ENCODE measurements at places on chromosomes 13 and 19. TPM values are rescaled to one million over a fixed set of nuclear protein-coding genes. Genes with fewer than 3 reads are reported as not detected.
A peak's percentile ranks its signal among the peaks of the same experiment; 100 is the strongest.

The GPC6 gene
- 12.8 TPM for polyA plus RNA-seq

The LGI4 gene
- 12.8 TPM for polyA plus RNA-seq

The STARD13 gene
- 24.5 TPM for polyA plus RNA-seq

The SHD gene
- 56.3 TPM for polyA plus RNA-seq

The SIGLEC8 gene
- polyA plus RNA-seq = not detected

The CYP2A13 gene
- polyA plus RNA-seq = not detected

The UNC13A gene
- polyA plus RNA-seq = 0.10 TPM

The APOC4 gene
- 0.40 TPM for polyA plus RNA-seq

DNA sequence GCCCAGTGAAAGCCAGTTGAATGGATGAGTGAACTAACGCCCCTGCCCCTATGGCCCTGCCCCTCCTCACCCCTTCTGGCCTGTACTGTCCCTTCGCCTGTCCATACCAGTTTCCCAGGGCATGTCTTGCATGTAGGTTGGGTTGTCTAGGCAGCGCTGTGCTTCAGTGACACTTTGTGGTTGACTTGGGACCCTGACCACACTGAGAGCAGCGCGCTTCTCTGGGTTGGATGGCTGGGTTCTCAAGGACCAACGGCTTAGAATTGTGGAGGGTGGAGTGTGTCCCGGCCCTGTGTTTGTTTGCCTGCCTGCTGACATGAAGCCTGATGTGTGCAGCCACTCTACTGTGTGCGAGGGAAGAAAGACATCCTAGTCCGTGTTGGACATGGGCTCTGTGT is 15.8 kb downstream of the GATAD2A start:
- no peak for DNase-seq

GRCh38 chr13:34816245-34816884 is 125.7 kb upstream of the NBEA start:
- peak; percentile 65 for DNase-seq

- peak; percentile 46 for DNase-seq
Measured at GRCh38 chr19:16076958-16077611, 790 bp downstream of the TPM4 start.

- peak; percentile 47 for DNase-seq
Measured at GRCh38 chr13:31945202-31945961, 86.2 kb upstream of the FRY start.

GRCh38 chr13:114115191-114115671 is 17.2 kb downstream of the RASA3 start:
- no peak for DNase-seq

GRCh38 chr19:55679343-55680257 is 4.6 kb downstream of the EPN1 start:
- no peak for DNase-seq

GRCh38 chr13:107866032-107866940 is 349.1 kb downstream of the LIG4 start:
- DNase-seq = no peak

DNA sequence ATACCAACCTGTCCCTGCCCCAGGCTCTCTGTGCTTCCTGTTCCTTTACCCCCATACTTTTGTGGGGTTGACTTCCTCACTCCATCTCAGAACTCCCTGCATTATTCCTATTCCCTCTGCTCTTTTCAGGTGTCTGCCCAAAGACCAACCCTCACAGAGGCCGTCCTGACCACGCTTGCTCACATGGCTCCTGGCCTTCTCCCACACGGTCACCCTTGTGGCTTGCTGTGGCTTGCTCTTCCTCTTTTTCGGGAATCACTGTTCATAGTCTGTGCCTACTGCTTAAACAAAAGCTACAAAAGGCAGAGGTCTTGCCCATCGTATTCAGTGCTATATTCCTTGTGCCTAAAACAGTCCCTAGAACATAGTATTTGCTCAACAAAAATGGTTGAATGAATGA is 25.2 kb upstream of the ARGLU1 start:
- DNase-seq = no peak

GRCh38 chr19:42295831-42296525 is 6.0 kb upstream of the PRR19 start:
- DNase-seq = no peak

DNA sequence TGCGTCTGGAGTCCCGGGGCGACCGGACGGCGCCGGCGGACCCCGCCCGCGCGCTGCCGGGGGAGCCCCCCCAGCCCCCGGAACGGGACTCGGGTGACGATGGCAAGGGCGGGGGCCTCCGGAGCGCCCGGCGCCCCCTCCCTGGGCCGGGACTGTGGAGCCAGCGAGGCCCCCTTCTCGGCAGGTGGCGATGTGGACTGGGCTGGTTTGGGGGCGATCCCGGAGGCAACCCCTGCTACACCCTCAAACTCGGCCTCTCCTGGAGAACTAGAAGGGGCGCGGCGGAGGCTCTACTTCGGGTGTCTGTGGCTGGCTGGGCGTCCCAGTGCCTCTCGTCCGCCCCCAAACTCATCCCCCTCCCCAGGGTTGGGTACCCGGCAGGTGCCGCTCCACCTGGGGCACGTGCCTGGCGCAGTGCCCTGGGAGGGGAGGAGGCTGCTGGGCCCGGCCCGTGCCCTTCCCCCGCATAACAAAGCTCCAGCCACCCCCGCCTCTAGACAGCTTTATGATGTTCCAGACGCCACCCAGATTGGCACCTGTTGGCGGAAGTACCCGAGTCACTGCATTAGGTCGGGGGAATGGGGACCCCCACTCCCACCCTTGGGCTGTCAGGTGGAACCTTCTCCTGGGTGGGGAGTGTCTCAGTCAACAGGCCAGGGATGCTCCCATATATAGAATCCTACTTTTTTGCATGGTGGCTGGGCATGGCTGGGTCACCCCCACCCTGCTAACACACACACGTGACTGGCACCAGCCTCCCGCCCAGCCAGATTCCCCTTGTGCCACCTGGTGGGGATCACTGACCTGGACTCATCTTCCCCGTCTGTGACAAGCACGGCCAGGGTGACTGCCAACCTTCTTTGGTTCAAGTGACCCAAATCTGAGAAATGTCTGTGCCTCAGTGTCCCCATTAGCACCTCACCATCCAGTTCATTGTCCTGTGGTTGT is 722 bp downstream of the PKN1 start:
- no peak for DNase-seq

GRCh38 chr19:45421947-45422498 is 1.7 kb downstream of the ERCC1 start:
- DNase-seq = no peak

- DNase-seq = no peak
Measured at GRCh38 chr19:855566-856120, 3.5 kb downstream of the ELANE start.

DNA sequence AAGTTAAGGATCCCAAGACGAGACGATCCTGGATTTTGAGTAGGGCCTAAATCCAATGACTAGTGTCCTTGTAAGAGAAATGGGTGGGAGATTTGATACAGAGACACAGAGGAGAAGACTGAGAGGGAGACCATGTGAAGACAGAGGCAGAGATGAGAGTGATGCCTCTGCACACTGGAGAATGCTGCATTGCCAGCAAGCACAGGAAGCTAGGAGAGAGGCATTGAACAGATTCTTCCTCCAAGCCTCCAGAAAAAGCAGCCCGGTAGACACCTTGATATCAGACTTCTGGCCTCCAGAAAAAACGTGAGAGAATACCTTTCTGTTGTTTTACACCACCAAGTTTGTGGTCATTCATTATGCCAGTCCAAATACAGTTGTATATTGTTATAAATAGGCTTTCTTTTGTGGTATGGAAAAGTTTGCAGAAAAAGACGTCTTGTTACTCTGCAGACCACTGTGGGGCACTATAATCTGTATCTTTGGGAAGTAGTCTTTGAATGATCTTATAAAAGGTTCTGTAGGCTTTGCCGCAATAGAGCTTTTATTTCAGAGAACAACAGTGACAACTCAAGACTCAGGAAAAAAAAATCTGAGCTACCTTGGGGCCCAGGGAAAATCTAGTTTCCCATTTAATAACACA is 17.9 kb upstream of the RFC3 start:
- DNase-seq = peak; percentile 23

GRCh38 chr19:34409189-34410164 is 5.3 kb downstream of the PDCD2L start:
- no peak for DNase-seq

DNA sequence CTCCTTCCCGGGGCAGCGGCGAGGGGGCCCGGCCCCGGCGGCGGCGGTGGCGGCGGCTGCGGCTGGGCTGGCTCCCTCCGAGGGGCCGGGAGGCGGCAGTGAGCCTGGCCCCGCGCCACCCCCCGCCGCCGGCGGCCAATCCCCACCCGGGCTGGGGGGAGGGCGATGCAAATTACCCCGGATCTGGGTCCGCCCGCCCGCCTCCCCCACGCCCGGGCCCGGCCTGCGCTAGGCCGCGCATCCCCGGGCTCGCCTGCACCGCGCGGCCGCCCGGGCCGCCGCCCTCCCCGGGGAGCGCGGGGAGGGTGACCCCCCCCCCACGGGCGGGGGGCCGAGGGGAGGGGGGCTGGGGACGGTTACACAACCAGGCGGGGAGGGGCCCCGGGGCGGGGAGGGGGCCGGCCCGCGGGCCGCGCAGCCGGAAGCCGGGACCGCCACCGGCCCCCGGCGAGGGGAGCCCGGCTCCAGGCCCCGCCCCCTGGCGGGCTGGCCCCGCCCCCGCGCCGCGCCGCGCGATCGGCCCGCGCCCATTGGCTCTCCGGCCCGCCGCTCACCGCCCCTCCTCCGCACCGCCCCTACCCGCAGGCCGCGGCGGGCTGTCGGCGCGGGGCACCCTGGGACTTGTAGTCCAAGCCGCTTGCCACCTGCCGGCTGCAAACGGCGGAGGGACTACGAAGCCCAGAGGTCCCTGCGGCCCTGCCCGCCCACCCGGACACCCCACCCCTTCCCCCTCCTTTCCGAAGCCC is 1.1 kb downstream of the ZBTB7A start:
- DNase-seq = peak; percentile 94

DNA sequence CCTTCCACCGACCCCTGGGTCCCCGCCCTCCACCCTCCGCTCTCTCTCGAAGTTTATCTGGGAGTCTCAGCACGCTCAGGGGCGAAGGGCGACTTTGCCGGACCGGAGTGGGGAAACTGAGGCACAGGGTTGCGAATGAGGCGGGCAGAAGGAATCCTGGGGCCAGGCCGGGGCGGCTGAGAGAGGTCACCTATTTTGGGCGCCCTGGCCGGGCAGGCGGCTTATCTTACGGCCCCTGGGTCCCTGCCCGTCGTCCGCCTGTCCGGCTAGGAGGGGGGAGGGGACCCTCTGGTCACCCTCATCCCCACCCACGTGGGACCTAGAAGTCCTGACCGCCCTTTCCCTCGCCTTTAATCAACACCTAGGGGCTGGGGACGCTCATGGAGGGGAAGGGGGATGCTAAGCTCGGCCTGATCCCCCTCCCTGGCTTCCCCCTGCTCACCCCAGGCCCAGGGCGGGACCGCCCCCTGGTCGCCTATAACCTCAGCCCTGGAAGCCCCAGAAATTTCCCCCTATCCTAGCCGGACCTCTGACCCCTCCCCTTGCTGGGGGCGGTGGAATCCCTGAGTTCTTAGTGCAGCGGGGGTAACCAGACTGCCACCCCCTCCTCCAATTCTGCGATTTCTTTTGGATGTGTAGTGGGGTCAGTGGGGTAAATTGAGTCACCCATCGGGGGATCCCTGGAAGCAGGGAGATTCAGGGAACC is 556 bp downstream of the TRIP10 start:
- DNase-seq = peak; percentile 42

DNA sequence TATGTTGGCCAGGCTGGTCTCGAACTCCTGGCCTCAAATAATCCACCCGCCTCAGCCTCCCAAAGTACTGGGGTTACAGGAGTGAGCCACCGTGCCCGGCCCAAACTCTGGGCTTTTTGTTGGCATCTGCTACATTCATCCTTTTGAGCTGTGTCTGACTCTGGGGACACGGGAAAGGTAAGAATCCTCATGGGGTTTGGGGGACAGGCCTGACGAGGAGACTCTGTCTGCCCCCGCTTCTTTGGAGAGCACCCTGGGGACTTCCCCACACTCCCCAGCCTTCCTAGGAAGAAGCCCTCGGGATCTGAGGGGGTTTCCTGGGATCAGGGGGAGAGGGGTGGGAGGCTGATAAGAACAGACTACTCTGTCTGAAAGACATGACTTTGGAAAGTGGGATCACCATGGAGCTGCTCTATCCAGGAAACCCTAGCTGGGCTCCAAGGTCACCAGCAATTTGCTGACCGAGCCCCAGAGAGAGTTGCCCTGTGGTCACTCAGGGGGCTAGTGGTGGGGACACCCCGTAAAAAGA is 8.1 kb upstream of the FCER2 start:
- DNase-seq = no peak

DNA sequence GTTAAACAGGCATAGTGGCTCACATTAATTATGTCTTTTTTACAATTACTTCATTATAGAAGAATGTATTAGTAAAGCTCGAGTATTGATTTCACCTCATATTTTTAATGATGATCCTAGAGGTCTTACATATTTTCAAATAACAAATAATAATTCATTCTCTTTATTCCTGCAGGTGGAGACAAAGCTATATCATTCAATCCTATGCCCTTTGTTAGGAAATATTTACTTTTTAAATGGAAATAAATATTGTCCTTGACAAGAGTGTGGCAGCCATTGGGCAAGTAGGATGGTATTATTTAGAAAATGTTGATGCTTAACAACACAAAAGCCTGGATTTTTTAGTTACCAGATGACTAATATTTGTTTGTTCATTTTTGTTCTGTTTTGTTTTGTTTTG is 127.6 kb downstream of the COG6 start:
- no peak for DNase-seq

GRCh38 chr19:57103573-57104277 is 16.1 kb upstream of the USP29 start:
- peak; percentile 82 for DNase-seq

GRCh38 chr13:62356977-62357376 is 941.3 kb upstream of the PCDH20 start:
- no peak for DNase-seq

GRCh38 chr19:51294977-51295375 is 16.5 kb upstream of the IGLON5 start:
- DNase-seq = no peak

DNA sequence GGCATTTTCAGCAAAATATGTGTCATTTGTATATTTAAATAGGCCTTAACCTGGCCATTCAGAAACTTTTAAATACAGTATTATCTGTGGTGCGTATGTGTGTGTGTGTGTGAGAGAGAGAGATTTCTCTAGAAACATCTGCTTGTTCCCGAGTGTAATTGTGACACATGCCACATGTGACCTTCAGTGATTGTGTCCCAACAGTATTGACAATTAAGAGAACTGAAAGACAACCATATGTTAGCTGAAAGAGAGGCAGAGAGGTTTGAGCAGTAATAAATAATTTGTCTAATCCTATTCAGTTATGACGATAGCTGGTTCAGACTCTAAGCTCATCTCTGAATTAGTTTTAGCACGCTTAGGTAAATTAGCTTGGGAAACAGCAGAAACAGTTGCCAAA is 1503.1 kb downstream of the PCDH9 start:
- DNase-seq = no peak

- DNase-seq = no peak
Measured at GRCh38 chr19:31171936-31172335, 177.3 kb downstream of the TSHZ3 start.
